ENCODE measurements at places on chromosomes 7 and 10.

- DNase-seq = no peak
Measured at GRCh38 chr7:18866359-18867036, 250.9 kb downstream of the TWIST1 start.

GRCh38 chr7:28029051-28029450 lies 151.5 kb downstream of the JAZF1 start:
- DNase-seq = no peak

GRCh38 chr7:150420987-150421674 lies 29.3 kb upstream of the GIMAP8 start:
- DNase-seq = peak; percentile 75

DNA sequence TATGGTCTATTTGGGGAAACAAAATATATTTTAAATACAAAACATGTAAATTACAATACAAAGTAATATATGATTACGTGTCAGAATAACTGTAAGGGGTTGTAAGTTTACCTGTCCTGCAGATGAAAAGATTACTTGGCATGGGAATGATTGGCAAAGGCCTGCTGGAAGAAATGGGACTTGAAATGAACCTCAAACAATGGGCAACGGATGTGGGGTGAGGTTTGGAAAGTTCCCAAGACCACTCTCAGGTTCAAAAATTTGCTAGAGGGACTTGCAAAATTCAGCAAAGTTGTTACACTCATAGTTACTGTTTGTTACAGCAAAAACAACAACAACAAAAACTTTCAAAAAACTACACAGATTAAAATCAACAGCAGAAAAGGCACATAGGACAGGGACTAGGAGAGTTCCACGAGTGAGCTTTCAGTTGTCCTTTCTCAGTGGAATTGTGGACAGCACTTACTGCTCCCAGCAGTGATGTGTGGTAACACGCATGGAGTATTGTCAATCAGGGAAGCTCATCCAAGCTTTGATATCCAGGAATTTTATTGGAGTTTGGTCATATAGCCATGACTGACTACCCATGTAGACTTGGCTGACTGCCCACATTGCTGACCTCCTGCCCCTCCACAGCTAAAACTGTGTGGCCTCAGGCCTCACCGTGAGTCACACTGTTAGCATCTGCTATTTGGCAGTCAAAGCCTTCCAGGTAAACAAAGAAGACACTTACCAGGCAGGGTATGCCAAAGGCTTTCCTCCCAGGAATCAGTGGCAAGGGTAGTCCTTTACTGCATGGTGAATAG lies 43.8 kb downstream of the EXOC6 start:
- DNase-seq = no peak

GRCh38 chr7:101666293-101666692 lies 37.2 kb upstream of the MYL10 start:
- no peak for DNase-seq

GRCh38 chr10:72058989-72059842 lies 29.1 kb downstream of the SPOCK2 start:
- peak; percentile 42 for DNase-seq

DNA sequence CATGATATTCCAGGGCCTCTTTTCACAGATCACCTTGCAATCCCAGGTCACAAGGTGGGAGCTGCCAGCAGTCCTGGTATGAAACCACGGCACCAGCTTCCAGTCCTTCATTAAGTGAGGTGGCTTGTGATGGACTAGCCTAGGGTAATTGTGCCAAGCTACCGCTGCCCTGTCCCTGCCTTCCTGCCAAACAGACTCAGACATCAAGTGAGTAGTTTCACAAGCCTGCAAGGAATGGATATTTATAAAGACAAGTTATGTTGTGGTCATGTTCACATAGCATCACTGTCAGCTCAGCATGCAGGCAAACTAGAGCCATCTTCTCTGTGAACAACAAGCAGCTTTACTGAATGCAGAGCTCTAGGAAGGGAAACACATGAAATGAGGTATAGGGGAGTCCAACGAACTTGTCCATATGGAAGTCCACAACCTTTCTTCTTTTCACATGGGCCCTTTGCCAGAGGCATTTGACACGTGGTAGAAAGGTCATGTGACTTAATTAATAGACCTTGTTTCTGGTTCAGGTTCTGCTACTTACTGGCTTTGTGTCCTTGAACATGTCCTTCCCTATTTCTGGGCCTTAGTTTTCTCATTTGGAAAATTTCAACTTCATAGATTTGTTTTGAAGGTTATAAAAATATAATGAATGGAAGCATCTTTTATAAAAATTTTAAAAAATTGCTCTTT lies 1061.2 kb downstream of the KCNMA1 start:
- no peak for DNase-seq

GRCh38 chr7:739983-740942 lies 13.2 kb upstream of the PRKAR1B start:
- no peak for DNase-seq

DNA sequence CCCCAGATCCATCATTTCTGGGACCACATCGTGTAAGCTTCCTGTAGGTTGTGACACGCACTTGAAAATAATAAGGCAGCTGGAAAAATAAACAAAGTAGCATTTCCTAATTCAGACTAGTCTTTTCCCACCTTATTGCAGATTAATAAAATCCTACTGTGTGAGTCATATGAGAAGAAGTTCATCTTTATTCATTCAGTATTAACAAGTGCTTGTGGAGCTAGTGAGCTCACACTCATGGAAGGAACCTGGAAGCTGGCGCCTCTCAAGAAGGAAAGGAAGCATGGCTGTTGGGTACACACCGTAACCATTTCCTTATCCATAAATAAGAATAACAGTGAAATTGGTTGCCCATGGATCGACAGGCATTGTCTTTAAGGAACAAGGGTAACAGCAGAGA lies 152.6 kb upstream of the PFKP start:
- DNase-seq = no peak

GRCh38 chr7:37409461-37409860 lies 39.2 kb downstream of the ELMO1 start:
- DNase-seq = no peak

- DNase-seq = no peak
Measured at GRCh38 chr7:139598642-139599041, 75.2 kb downstream of the CLEC2L start.

DNA sequence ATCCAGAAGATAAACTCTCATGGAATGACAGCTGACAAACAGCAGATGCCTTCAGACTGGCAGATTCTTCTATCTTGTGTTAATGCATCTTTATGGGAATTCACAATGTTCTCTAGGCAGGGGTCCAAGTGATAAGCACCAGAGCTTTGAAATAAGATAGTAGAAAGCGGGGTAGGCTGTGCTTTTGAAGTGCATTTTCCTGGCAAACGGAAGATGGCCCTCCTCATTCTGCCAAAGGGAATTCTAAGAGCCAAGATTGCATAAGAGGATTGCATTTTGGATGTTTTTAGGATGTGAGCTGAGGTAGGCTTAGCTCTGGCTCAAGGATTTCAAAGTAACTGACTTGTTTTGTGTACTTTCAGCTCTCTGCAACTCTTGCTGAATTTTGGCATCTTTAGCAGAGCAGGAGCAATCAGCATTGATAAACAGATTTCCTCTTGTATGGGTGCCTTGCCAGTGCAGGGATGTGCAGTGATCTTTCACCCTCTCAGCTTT lies 298.5 kb upstream of the KLF6 start:
- no peak for DNase-seq

DNA sequence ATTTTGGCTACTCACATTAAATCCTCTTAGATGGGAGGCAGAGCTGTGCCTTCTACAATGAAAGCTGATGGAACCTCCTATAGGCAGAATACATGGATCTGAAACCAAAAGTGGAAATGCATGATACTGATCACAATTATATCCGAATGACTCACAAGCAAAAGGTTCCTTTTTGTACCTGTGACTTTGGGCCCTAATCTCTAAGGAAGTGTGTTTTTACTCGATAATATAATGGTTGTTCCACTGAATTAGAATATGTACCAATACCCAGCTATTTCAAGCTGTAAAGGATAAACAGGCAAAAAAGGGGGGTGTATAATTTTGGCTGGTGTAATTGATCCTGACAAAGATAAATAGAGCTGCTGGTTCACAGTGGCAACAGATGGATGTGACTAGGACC lies 17.6 kb upstream of the LAMB1 start:
- no peak for DNase-seq

DNA sequence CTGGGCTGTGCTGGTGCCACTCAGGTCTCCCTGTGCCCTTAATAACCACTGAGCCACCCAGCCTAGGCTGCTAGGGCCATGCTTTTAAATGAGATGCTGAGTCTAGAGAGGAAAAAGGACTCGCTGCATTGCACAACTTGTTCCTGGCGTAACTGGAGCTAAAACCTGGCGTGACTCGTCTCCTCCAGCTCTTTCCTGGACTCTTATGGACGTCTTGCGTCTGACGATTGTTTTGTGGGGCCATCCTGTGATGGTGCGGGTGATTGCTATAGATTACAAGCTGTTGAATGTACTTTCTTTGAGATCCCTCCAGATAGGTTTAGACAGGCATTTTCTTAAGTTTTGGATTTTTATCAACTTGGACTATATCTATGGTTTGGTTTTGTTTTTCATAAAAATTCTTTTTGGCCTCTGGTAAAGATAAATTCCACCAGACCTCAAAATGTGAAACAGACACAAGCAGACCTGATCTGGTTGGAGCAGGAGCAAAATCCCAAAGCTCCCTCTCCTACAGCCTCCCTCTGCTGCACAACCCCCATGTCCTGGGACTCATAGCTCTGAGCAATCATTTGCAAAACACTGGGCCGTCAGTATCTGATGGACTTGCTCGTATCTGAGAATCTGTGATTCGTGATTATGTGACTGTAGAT lies 230.3 kb downstream of the ARHGAP12 start:
- no peak for DNase-seq

DNA sequence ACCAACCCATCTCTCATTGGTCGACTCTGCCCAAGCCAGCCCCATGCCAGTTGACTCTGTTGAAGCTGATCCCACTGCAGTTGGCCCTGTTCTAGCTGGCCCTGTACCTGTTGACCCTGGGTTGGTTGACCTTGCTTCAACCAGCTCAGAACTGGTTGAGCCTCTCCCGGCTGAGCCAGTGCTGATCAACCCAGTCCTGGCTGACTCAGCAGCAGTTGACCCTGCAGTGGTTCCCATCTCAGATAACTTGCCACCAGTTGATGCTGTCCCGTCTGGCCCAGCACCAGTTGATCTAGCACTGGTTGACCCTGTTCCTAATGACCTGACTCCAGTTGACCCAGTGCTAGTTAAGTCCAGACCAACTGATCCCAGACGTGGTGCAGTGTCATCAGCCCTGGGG lies 7.4 kb downstream of the PPRC1 start:
- DNase-seq = no peak

Measured in stimulated activated CD8-positive, alpha-beta memory T cell treated with anti-CD3 and anti-CD28 coated beads, Interleukin-4, amount 100 ng/mL, for 24 hours (primary cell).